Fibroblast of the aortic adventitia (primary cell): ENCODE measurements at places on chromosomes 3 and 15. TPM values are rescaled to one million over a fixed set of nuclear protein-coding genes. Genes with fewer than 3 reads are reported as not detected.

CCRL2 gene
- 0.54 TPM in 1 of 2 replicates, not detected in the other for total RNA-seq

ANKRD34C gene
- not detected in 2 replicates for total RNA-seq

PIERCE2 gene
- total RNA-seq = 6.6 TPM in 1 of 2 replicates, not detected in the other

POPDC2 gene
- 0.27 and 1.6 TPM in 2 replicates for total RNA-seq

SKOR1 gene
- 0.08 and 0.09 TPM in 2 replicates for total RNA-seq

GAP43 gene
- total RNA-seq = 3.4 and 16.4 TPM in 2 replicates

SLC35A5 gene
- total RNA-seq = 73.5 and 81.5 TPM in 2 replicates

ZBTB47 gene
- total RNA-seq = 22.3 and 41.8 TPM in 2 replicates

SOX14 gene
- total RNA-seq = not detected in 2 replicates

TLNRD1 gene
- total RNA-seq = 9.3 and 10.5 TPM in 2 replicates

CHDH gene
- 1.3 and 7.9 TPM in 2 replicates for total RNA-seq

VPS39 gene
- total RNA-seq = 61.8 and 174 TPM in 2 replicates

GCSAM gene
- not detected in 2 replicates for total RNA-seq

C3orf49 gene
- not detected in 2 replicates for total RNA-seq

RASL12 gene
- total RNA-seq = 1.7 and 1.9 TPM in 2 replicates

SLC28A1 gene
- not detected in 2 replicates for total RNA-seq

PLSCR5 gene
- total RNA-seq = not detected in 2 replicates

SKIL gene
- 25.3 and 60.7 TPM in 2 replicates for total RNA-seq

FRMD5 gene
- 9.9 and 16.3 TPM in 2 replicates for total RNA-seq

MINAR1 gene
- 0.98 and 1.7 TPM in 2 replicates for total RNA-seq

C15orf62 gene
- total RNA-seq = 0.18 and 0.57 TPM in 2 replicates

NRG4 gene
- not detected in 2 replicates for total RNA-seq

FANCD2 gene
- 2.2 and 26.8 TPM in 2 replicates for total RNA-seq
